HFFc6 (cell line): ENCODE measurements at places on chromosomes 4 and X.

DNA sequence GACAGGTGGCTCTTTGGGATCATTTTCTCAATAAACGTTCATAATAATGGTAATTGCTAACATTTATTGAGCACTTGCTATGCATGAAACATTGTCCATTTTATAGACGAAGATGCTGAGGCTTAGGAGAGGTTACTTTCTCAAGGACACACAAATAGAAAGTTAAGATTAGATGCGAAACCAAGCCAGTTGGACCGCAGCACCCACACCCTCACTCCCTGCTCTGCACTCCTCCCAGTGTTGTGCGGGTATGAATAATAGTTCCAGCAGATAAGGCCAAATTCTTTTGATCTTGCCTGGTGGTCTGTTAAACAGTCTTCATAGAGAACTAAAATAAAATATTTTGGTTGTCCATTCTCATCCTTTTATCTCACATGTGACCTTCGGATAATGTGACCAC is 85.0 kb upstream of the BEND4 start:
- DNase-seq = no peak

- no peak for DNase-seq
These were observed 128.2 kb upstream of the OTUD4 start for GRCh38 chr4:145308598-145308997.

- DNase-seq = peak; percentile 18
These were observed 37.0 kb downstream of the IRS4 start for GRCh38 chrX:108699368-108699767.

- DNase-seq = no peak
These were observed 86.0 kb downstream of the HTT start for GRCh38 chr4:3160438-3160837.

DNA sequence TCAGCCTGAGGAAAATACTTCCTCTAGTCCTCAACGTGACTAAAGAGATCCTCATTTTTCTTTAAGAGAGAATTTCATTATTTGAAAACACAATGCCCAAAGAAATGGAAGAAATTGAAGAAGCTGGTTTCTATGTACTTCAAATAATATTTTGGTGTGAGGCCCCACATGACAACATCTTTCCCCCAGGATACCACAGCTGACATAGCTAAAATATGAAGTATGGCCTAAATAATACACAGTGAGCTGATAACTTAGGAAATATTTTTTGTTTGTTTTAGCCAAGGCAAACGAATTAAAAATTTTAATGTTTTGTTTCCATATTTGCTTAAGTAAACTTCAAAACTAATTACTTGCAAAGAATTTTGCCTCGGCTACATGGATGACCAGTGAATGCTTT is 149.2 kb downstream of the CBR4 start:
- DNase-seq = no peak

GRCh38 chr4:101184668-101185067 is 162.7 kb downstream of the PPP3CA start:
- DNase-seq = no peak

DNA sequence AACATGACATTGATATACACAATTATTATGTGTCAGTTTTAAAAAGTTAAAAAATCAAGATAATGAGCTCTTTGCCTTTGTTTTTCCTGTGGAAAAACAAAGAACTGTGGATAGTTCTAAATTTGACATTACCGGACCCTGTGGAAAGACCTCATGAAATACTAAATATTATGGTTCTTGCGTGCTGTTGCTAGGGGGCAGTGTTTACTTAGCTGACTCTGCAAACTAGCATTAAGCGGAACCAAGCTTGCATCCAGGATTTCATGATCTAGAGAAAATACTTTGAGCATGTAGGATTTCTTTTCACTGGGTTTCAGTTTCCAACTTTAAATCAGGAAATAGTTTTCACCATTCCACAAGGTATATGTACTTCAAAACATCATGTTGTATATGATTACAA is 33.6 kb downstream of the CLCN4 start:
- peak; percentile 55 for DNase-seq

GRCh38 chr4:23422878-23423277 is 467.0 kb downstream of the PPARGC1A start:
- DNase-seq = no peak

DNA sequence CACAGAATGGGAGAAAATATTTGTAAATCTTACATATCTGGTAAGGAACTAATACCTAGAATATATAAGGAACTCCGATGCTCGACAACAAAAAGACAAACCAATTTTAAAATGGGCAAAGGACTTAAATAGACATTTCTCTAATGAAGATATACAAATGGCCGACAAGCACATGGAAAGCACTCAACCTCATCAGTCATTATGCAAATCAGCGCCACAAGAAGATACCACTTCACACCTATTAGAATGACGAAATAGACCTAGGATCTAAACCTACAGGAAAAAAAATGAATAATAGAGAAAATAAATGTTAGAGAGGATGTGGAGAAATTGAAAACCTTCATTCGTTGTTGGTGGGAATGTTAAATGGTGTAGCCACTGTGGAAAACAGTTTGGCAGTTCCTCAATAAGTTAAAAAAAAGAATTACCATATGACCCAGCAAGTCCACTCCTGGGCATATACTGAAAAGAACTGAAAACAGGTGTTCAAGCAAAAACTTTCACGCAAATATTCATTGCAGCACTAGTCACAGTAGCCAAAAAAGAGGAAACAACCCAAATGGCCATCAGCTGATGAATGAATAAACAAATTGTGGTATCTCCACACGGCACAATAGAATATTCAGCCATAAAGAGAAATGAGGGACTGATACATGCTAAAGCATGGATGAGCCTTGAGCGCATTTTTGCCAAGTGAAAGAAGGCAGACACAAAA is 57.3 kb upstream of the WDR19 start:
- DNase-seq = no peak

DNA sequence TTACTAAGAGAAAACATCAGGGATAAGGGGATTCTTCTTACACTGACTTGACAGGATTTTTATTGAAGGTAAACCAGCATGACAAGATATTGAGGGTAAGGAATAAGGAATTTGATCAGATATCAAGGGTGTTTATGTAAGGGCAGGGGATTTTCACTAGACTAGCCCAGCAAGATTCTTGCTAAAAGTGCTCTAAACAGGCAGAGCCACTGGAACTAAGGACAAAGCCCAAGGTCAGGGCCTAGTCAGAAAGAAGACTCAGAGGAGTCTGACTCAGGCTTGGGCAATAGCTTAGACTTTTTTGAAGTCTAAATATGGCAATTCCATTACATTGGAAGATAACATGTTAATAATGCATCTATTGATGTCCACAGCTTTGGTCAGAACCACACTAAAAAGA is 6.5 kb upstream of the GLRA3 start:
- DNase-seq = no peak

- peak; percentile 54 for DNase-seq
These were observed 50.9 kb downstream of the BEND4 start for GRCh38 chr4:42101446-42101975.

DNA sequence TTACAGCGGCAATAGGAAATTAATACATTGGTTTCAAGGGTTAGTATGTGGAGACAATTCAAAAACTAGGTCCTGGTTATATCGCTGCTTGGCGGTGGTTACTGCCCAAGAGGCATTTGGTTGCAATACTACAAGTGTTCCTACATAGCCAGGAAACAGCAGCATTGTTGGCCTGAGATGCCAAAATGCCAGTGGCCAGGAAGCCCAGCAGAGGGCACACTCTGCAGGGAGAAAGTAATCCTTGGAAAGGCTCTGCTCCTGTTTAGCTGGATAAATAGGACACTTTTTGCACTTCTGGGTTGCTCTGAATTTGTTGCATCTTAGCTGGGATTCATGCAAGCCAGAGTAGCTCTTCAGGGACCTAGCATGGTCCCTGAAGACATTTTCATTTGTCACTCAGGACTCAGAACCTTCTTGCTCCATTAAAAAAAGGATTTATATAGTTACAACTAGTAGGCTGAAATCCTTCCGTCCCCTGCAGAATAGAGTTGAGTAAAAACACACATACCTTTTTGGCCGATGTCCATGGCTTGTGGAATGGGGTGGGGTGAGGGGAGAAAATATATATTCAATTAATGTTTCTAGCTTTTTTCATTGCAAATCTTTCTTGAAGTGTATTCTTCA is 8.1 kb upstream of the GPR119 start:
- DNase-seq = peak; percentile 43

- DNase-seq = no peak
These were observed 161.7 kb downstream of the SMARCA1 start for GRCh38 chrX:129361576-129361975.

- no peak for DNase-seq
These were observed 47.6 kb downstream of the FSTL5 start for GRCh38 chr4:162116095-162116779.

DNA sequence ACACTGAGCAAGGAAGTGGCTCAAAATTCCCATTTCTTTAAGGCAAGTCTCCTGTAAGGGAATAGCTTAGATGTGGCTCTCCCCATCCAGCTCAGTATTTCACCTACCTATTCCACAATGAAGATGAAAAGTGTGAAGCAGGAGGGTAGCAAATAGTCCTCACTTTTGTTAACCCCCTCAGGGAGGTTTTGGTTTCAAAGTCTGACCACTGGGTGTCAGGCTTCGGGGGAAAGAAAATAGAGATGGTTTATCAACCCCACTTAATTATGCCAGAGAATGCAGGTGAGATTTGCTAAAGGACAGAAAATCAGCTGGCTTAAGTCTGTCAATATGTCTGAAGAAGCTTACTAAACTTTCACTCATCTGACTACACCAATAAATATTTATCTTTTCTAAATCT is 69.5 kb downstream of the DHX15 start:
- DNase-seq = no peak

GRCh38 chrX:33908074-33908473 is 224.0 kb downstream of the FAM47A start:
- no peak for DNase-seq

GRCh38 chr4:166282081-166282770 is 409.2 kb downstream of the TLL1 start:
- no peak for DNase-seq

- no peak for DNase-seq
These were observed 215.8 kb downstream of the PACRGL start for GRCh38 chr4:20916106-20916505.

GRCh38 chrX:102835504-102836146 is 101.4 kb upstream of the RAB40AL start:
- peak; percentile 16 for DNase-seq

DNA sequence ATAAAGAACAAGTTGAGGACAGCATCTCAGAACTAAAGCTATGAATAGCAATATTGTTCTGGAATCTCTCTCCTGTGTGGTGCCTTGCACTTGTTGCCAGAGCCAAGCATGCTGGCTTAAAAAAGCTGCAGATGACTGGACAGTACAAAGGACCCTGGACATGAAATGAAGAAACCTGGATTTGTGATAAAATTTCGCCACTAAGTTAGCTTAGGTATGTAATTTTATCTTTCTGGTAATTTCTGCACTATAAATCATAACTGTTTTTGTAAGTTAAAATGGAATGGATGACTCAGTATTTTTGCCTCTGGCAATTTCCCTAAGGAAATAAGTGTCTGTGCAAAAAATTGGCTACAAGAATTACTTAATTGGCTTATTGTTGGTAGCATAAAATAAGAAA is 317.2 kb downstream of the CAMK2D start:
- DNase-seq = peak; percentile 65

GRCh38 chr4:85744950-85745349 is 270.0 kb downstream of the ARHGAP24 start:
- no peak for DNase-seq

GRCh38 chr4:65391382-65391781 is 278.9 kb downstream of the EPHA5 start:
- DNase-seq = no peak

GRCh38 chr4:169114341-169114974 is 104.4 kb upstream of the CBR4 start:
- DNase-seq = no peak

GRCh38 chr4:158446106-158446505 is 75.6 kb upstream of the RXFP1 start:
- DNase-seq = no peak

GRCh38 chr4:124958847-124959246 is 246.3 kb upstream of the ANKRD50 start:
- no peak for DNase-seq

DNA sequence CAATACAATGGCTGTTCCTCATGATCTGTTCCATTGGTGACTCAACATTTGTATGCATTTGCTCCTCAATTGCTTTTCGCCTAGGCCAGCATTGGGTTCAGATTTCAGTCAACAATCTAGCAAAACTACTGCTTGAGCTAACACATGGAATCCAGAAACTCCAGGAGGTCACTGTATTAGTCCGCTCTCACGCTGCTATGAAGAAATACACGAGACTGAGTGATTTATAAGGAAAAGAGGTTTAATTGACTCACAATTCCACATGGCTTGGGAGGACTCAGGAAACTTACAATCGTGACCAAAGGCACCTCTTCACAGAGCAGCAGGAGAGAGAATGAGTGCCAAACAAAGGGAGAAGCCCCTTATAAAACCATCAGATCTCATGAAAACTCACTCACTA is 67.1 kb downstream of the RXFP1 start:
- DNase-seq = no peak

- no peak for DNase-seq
These were observed 20.3 kb upstream of the HMX1 start for GRCh38 chr4:8891646-8892555.

- DNase-seq = no peak
These were observed 17.1 kb downstream of the GK2 start for GRCh38 chr4:79390890-79391289.

DNA sequence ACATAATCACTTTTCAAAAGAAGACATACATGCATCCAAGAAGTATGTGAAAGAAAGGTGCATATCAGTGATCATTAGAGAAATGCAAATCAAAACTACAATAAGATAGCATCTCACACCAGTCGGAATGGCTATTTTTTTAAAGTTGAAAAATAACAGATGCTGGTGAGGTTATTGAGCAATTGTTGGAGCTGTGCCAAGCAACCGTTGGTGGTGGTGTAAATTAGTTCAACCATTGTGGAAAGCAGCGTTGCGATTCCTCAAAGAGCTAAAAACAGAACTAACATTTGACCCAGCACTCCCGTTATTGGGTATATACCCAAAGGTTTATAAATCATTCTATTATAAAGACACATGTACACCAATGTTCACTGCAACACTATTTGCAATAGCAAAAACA is 14.2 kb downstream of the COX7B2 start:
- no peak for DNase-seq

DNA sequence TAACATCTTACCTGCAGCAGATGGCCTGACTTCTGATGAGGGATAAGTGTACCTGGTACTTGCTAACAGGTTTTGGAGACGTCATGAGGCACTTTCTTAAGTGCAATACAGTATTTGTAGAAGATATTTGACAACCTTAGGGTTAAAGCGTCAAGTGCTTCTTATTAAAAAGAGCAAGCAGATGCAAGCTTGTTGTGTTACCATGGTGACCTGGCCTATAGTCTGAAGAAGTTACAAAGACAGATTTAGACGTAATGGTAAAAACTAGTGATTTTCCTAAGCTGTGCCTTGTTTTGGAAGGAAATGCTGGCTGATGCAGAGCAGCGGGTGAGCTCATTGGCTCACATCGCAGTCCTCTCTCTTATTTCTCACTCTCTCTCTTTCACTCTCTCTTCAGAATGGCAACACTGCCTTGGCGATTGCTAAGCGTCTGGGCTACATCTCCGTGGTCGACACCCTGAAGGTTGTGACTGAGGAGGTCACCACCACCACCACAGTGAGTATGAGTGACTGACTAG is 243.6 kb downstream of the ANK2 start:
- peak; percentile 47 for DNase-seq
